ENCODE measurements at places on chromosomes 4 and X.

- DNase-seq = no peak
Measured at GRCh38 chr4:167232805-167233684, 1.2 kb downstream of the SPOCK3 start.

- no peak for DNase-seq
Measured at GRCh38 chrX:121635141-121635540, 587.7 kb downstream of the GLUD2 start.

DNA sequence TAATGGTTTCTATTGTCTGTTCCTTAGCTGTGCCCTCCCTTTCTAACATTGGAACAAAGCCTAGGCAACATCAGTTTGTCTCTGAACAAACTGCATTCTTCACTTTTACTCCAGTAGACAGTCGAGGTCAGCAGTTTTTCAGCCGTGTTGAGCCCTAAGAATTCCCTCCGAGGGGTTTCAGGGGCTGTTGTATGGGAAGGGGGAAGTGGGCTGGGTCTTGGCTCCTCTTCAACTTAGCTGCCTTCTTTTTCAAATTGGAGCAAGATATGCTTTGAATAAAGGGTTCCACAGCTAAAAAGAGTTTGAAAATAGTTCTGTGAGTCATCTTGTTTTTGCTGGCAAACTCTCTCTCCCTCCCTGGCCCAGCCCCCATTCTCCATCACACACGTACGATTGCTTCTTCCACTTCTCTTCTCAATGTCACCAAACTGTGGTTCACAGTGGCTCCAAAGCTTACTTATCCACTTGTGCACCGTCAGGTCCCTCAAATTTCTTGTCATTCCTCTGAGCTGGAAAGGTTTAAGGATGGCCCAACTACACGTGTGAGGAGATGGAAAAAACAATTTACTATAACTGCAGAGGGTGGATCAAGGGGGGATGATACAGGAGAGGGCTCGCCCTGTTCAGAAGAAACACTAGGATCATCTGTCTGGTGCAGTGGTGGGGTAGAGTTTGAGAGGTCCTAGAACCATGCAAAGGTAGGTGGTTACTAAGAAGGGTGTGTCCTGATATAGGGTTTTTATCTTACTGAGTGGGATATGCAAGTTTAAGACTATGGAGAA is 9.2 kb upstream of the MAML3 start:
- no peak for DNase-seq

GRCh38 chr4:73998040-73999011 is at the start of gene CXCL5:
Gene CXCL5 (minus strand): TSS chr4:73998677. CDS start chr4:73998581, 96 bp downstream.
- no peak for DNase-seq

DNA sequence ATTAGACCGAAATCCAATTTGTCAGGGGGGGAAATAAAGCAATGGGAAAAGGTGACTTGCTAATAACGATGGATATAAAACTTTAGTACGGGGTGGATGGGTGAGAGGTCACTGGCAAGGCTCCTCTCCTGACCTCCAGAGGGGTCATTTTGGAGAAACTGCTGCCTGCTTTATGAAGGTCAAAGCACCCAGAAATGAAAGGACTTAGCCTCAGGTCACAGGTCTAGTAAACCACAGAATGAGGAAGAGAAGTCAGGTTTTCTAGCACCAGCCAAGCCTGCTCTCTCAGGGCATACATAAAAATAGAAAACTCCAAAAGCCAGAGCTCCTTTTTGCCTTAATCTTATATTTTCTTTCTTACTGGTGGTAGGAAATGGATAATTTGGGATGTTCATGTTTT is 134.2 kb downstream of the SHROOM3 start:
- no peak for DNase-seq

DNA sequence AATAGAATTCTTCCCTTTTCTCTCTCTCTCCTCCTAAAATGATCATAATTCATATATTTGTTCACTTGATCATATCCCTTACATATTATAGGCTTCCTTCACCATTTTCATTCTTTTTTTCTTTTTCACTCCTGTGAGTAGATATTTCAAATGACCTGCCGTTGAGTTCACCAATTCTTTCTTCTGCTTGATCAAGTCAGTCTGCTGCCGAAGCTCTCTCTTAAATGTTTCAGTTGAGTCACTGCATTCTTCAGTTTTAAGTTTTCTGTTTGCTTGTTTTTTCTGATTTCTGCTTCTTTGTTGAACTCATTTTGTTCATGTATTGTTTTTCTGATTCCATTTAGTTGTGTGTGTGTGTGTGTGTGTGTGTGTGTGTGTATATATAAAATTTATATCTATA is 354.3 kb downstream of the GPAT3 start:
- no peak for DNase-seq

- no peak for DNase-seq
Measured at GRCh38 chr4:41359422-41359775, 102.7 kb downstream of the UCHL1 start.

- no peak for DNase-seq
Measured at GRCh38 chrX:134172588-134173259, 64.3 kb upstream of the CCDC160 start.

DNA sequence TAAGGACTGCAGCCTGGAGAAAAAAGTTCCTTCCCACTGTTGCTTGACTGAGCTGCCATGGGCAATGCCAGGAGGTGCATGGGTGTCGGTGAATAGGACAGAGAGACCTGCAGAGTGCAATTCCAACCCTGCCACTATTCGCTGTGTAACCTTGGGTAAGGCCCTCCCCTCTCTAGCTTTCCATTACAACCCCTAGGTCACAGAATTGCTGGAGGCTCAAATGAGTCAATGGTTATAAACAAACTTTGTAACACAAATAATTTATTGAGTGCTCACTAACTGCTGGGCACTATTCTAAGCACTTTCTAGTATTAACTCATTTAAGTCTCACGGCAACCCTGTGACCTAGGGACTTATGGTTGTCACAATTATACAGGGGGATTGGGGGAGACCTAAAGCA is 37.8 kb downstream of the PJA1 start:
- DNase-seq = no peak

DNA sequence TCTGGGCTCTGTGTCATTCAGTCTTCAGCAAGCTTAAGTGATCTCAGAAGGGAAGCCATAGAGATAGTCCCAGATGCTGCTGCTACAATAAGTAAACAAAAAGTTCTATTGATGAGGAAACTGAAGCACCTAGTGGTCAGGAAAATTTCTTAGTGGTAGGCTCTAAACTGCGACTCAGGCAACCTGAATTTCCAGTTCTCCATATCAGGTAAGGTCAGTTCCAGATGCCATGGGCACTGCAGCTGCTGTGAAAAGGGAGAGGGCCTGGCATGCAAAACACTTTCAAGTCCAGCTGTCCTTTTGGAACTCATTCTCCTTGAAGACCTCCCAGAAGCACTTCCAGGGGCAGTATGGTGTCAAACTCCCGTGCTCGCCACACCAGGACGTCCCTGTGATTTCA is 46.2 kb downstream of the REELD1 start:
- no peak for DNase-seq

GRCh38 chr4:970046-970745 is 3.2 kb downstream of the DGKQ start:
- DNase-seq = no peak
